ENCODE measurements at places on chromosomes 12 and 14.

- DNase-seq: no peak
These were observed 161.8 kb downstream of the KIF26A start for GRCh38 chr14:104299993-104300761.

- no peak for DNase-seq
These were observed 279.4 kb downstream of the CACNA1C start for GRCh38 chr12:2332236-2332635.

- no peak for DNase-seq
These were observed 3.5 kb downstream of the MYF6 start for GRCh38 chr12:80710727-80711449.

DNA sequence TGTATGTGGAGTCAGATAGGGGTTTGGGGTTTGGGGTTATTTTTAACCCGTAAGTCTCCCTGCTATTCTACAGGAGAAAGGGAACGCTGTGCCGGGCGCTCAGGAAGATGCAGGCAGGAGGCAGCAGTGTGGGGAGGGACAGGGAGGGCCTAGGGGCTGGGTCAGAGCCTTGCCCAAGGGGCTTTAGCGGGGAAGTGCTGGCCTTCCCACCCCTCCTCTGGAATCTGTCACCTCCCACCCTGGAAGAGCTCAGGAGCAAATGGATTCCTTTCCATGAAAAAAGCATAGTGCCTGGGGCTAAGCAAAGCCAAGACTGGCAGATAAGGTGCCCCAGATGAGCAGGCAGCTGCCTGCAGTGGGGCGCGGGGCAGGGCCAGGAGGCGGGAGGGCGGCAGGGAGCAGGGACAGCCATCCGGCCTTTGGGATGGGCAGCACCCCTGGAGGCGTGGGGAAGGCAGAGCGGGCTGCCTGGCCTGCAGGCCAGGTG, 7.3 kb upstream of the INF2 start:
- no peak for DNase-seq

GRCh38 chr12:21879312-21879711, 61.9 kb downstream of the ABCC9 start:
- DNase-seq: no peak

DNA sequence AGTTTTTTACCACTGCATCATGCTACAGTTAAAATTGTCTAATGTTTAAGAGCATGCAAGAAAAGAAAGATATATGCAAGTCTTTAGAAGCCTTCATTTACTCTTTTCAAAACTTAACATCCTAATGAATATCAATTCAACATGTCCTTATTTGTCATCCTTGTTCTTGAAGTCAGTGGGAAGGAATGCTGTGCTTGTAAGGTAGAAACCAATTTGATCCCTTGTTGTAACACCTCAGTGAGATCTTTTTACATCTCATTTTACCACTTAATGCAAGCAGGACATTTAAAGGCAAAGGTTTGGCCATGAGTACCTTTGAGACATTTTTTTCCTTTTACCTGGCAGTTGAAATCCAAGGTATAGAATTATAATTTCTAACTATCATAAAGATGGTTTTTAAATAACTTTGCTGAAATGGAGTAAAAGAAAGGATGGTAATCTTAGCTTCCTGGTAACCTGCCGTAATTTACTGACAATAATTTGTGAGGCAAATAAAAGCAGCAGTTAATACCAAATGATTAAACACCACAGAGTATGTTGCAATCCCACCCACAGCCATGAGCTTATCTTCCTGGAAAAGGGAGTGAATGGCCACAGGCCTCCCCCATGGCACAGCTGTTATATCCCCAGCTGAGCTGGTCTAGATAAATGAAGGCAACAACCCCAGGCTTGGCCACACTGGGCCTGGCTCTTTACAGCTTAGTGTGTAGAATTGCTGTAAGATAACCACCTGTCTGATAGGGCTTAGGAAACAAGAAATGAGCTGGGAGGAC, 33.2 kb upstream of the STRN3 start:
- no peak for DNase-seq

GRCh38 chr14:53265025-53265424, 111.9 kb upstream of the DDHD1 start:
- no peak for DNase-seq

DNA sequence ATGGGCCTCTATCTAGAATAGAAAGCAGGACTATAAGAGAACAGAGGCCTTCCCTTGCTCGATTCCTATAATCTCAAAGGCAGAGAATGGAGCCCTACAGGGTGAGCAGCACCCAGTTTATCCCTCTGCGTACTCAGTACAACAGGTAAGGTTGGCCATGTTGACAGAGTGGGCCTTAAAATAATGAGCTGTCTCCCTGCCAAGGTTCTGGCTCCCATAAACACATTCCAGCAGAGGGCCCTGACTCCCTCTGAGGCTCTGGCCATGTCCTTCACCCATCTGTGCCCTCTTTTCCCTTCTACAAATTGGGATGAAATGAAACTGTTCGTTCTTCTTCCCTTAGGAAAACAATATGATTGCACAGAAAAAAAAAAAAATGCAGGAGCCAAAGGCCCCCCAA, 16.9 kb upstream of the PNMA1 start:
- DNase-seq: no peak

DNA sequence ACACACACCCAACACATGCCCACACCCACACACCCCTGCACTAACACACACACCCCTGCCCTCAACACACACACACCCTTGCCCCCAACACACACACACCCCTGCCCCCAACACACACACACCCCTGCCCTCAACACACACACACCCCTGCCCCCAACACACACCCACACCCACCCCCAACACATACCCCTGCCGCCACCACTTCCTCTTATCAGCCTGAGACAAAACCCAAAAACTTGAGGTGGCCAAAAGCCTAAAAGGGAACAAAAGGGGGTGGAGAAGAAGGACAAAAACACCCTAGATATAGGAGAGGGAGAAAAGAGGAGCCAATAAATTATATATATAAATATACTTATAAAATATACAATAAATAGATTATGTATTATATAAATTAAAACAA, 9.1 kb upstream of the DEGS2 start:
- DNase-seq: no peak

- no peak for DNase-seq
These were observed 86.2 kb downstream of the TSPAN8 start for GRCh38 chr12:71071536-71072097.

DNA sequence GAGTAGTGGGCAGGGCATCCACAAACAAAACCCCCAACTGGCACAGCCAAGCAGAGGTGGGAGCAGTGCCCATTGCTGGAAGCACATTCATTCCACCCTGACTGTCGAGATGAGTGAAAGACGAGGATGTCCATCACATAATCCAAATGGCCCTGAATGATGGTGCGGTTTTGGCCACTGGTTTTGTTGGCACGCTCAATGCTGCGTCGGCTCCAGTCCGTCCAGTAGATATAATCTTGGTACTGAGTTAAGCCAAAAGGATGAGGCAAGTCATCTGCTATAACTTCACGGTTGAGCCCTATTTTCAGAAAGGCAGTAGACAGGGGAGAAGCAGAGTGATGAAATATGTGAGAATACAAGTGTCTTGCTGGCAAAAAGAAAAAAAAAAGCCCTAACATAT, 88.1 kb downstream of the BCL2L14 start:
- DNase-seq: no peak

DNA sequence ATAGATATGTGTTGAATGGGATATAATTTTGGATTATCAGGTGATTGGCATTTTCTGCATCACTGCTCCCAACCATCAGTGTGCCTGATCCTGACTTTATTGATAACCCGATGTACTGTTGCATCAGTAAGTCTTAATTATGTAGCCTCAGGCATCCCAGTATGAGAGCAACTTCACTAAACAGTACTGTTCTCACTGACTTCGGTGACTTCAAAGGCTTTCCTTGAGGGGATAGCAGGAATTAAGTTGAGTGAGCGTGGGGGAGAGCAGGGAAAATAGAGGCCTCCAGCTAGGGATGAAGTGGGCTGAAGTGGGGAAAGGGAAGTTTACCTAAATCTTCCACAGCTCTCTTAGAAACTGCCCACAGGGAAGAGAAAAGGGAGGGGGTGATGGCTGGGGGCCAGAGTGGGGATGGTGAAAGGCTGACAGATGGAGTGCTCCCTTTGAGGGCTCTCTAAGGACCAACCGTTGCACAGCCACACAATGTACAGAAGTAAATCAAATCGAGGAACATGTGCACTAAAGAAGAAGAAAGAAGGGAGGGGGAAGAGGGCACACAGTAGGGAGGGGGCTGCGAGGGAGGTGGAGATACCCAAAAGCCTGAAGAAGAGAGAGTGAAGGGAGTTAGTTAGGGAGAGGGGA, 10.7 kb upstream of the NEUROD4 start:
- DNase-seq: no peak

All from stimulated activated CD8-positive, alpha-beta memory T cell treated with anti-CD3 and anti-CD28 coated beads, Interleukin-12 subunit alpha, Interleukin-12 subunit beta, amount 100 ng/mL, for 4 hours (primary cell).